ENCODE measurements at places on chromosomes 3 and 15. TPM values are rescaled to one million over a fixed set of nuclear protein-coding genes. Genes with fewer than 3 reads are reported as not detected.

ZNF660 gene
- total RNA-seq: 1.9 TPM

ST8SIA2 gene
- not detected for total RNA-seq

CLEC3B gene
- 46.7 TPM for total RNA-seq

P2RY1 gene
- 0.35 TPM for total RNA-seq

AQP9 gene
- total RNA-seq: 0.23 TPM

FBXW12 gene
- total RNA-seq: not detected

CCDC54 gene
- total RNA-seq: not detected

GPR62 gene
- total RNA-seq: not detected

TNFAIP8L3 gene
- total RNA-seq: 16.5 TPM

GADL1 gene
- total RNA-seq: 0.08 TPM

CLRN1 gene
- total RNA-seq: not detected

CD200R1 gene
- 0.08 TPM for total RNA-seq

AMOTL2 gene
- 71.3 TPM for total RNA-seq

ALS2CL gene
- total RNA-seq: 1.9 TPM

CDHR4 gene
- 1.3 TPM for total RNA-seq

PRR23B gene
- not detected for total RNA-seq

PHC3 gene
- total RNA-seq: 20.9 TPM

PTH1R gene
- total RNA-seq: 0.15 TPM

AADAC gene
- total RNA-seq: 1.8 TPM

QARS1 gene
- total RNA-seq: 321 TPM

GPR27 gene
- 0.08 TPM for total RNA-seq

COL7A1 gene
- total RNA-seq: 11.2 TPM

SPRED1 gene
- 38.9 TPM for total RNA-seq

COL8A1 gene
- 7.8 TPM for total RNA-seq

COPB2 gene
- total RNA-seq: 354 TPM

GP5 gene
- total RNA-seq: not detected

GNAI2 gene
- total RNA-seq: 476 TPM

GAP43 gene
- total RNA-seq: 5.1 TPM

HYKK gene
- 0.70 TPM for total RNA-seq

GPR149 gene
- not detected for total RNA-seq

SCAANT1 gene
- not detected for total RNA-seq

LRRC15 gene
- total RNA-seq: 0.45 TPM

RAD18 gene
- 3.4 TPM for total RNA-seq

SKOR1 gene
- under 0.01 TPM for total RNA-seq

GOLGA6L7 gene
- not detected for total RNA-seq

FMN1 gene
- total RNA-seq: 0.08 TPM
